Cortex of kidney (tissue), 1 donor: ENCODE measurements at places on chromosomes 2 and 18.

- DNase-seq, result no peak
Observed at GRCh38 chr18:5058768-5059695, 138.0 kb downstream of the AKAIN1 start.

- no peak for DNase-seq
Observed at GRCh38 chr2:11705063-11705462, 35.1 kb upstream of the NTSR2 start.

GRCh38 chr2:159381574-159381973 lies 95.1 kb upstream of the WDSUB1 start:
- no peak for DNase-seq

- DNase-seq, result no peak
Observed at GRCh38 chr18:49017813-49018553, 67.2 kb upstream of the SMAD7 start.

- no peak for DNase-seq
Observed at GRCh38 chr2:28336982-28337627, 55.6 kb upstream of the FOSL2 start.

DNA sequence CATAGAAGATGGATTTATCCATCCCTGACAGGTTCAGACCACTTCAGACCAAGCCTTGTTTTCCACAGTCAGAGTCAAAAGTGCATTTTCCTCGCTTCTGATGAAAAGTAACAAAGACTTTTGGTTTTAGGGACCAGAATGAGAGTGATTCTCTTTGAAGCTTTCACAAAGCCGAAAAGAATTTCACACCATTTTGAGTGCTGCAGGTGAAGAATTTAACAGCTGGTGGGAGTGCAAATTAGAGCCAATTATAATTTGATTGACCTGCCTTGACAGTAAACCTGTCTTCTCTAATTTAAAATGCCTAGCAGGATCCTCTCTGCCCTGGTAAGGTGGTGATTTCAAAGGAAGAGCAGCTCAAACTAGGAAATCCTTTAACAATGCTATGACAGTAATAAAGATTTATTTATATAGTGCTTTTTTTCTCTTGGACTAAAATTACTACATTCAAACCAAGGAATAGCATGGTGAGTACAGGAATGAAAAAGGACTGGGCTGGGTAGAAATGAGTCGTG lies 241.6 kb downstream of the HRH4 start:
- no peak for DNase-seq

DNA sequence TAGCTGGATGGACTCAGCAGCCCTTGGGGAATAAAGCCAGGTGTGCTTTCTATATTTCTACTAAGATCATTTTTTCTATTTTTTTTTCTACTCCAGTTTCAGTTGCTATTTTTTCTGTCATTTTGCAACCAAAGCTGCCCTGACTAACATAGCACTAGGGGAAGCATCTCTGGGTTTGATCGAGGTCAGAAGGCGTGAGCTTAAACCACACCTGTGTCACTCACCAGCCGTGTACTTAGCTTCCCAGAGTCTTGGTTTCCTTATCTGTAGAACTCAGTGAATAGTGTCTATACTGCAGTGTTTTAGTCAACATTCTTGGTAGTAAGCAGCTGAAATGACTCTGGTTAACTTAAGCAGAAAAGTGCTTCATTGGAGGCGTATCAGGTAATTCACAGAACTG lies 489.6 kb upstream of the SPRED2 start:
- DNase-seq, result no peak

GRCh38 chr2:15031745-15032240 lies 399.3 kb downstream of the LRATD1 start:
- no peak for DNase-seq

- DNase-seq, result no peak
Observed at GRCh38 chr2:45120546-45120945, 111.3 kb upstream of the SIX2 start.

DNA sequence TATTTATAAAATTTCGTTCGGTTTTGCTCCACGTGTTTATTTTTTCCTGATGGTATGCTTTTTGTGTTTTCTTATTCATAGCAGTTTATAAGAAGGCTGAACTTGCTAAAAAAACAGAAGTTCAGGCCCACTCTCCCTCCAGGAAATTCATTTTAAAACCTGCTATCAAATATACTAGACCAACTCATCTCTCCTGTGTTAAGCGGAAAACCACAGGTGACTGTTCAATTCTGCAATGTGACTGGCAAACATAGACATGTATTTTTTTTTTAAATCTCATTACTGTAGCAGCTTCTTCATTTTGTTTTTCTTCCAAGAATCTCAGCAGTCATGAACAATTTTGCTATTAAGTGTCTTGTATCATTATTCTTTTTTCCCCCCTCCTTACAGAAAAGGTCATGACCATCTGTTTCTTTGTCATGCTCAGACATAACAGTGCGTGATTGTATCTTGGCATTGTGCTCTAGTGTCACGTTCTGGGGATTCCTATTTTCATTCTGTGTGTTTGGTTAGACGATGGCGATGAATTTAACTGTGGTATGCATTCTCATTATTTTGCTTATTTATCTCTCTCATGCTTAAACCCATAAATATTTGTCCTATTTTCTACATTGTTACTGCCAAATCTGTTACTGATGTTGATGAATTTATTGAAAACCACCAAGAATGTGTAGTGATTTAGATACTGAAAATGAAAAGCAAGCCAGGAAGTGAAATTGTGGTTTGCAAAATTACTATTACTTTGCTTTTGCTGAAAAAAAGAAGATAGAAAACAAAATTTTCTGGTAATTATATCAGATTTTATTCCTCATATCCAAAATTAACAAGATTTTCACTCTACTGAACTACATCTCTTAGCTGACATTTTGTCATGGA lies 74.6 kb upstream of the UNC80 start:
- DNase-seq, result no peak

DNA sequence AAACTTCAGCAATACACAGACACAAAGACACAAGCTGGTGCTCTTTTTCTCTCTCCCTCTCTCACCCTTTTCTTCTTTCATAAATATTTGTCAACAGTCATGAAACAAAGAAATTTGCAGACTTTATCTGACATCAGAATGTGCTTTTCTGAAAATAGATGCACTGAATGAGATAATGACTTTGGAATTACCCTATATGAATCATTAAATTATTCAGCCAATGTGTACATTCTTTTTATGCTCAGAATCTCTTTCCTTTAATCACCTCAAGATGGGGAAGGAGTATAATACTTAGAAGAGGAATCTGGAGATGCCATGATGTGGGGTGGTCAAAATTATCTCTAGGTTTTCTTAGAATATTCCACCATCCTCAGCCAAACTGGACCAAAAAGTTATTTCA lies 289.9 kb downstream of the LRRTM1 start:
- no peak for DNase-seq

- no peak for DNase-seq
Observed at GRCh38 chr2:40719414-40719813, 267.5 kb upstream of the SLC8A1 start.

GRCh38 chr2:239814861-239815601 lies 210.1 kb downstream of the NDUFA10 start:
- no peak for DNase-seq

DNA sequence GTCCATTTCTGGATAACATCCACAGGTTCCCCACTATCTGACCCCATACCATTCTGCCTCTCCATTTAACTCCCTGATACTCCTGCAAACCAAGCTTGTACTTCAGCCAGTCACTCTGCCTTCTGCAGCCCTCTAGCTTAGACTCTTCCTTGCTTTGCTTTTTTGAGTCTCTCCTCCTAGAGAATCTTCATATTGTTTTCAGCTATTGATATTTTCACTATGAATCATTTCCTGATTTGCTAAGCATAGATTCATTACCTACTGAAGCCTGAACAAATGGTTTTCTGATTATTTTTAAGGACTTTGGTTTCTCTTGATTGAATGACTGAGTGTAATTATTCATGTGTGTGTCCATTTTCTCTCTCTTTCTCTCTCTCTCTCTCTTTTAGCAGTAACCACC lies 2102.3 kb upstream of the CELF4 start:
- no peak for DNase-seq

- DNase-seq, result no peak
Observed at GRCh38 chr2:241617431-241618154, 19.4 kb downstream of the THAP4 start.
